ENCODE measurements at places on chromosomes 7 and 10.

DNA sequence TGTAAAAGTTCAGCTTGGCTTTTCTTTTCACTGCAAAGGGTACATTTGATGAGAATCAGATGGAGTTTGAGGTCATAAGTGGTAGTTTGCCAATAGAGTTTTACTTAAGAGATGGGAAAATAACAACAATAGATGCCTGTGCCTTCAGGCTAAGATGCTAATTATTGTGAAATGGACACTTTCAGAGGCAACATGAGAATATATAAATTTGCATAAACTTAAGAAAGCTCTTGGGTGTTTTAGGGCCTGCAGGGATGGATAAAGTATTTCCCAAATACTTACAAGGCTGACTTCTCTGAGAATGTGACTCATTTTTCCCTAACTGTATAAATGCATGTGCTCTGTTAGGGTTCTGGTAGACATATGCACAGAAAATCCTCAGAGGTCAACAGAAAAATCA lies 200.3 kb upstream of the SVIL start:
- DNase-seq = no peak

GRCh38 chr10:16856567-16856966 lies 39.3 kb upstream of the RSU1 start:
- no peak for DNase-seq

DNA sequence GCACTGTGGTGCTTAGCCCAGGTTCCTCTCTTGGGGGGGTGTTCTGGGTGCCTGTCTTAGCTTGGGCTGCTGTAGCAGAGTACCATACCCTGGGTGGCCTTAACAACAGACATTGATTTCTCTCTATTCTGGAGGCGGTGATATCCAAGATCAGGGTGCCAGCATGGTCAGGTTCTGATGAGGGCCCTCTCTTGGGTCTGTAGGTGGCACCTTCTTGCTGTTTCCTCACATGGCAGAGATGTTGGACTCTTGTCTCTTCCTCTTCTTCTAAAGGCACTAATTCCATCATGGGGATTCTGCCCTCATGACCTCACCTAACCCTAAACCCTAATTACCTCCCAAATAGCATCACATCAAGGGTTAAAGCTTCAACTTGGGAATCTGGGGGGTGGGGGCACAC lies 19.9 kb upstream of the CRHR2 start:
- DNase-seq = no peak

GRCh38 chr7:95397381-95397780 lies 1.2 kb upstream of the PON3 start:
- DNase-seq = no peak

DNA sequence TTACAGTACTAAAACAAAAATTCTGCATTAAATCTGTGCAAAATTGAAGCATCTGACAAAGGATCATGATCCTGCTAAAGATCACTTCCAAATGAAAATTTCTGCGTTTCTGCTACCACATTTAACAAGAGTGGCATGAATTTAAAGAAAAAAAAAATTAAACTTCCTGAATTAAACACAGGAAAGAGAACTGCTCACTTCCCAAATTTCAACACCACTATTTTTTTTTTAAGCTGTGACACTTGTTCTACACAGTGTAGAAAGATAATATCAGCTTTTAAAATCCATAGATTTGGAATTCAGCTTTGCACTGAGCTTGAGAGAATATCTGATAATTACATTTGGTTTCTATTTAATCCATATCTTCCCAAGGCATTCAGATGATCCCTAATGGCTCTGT lies 73.6 kb downstream of the EPC1 start:
- no peak for DNase-seq

DNA sequence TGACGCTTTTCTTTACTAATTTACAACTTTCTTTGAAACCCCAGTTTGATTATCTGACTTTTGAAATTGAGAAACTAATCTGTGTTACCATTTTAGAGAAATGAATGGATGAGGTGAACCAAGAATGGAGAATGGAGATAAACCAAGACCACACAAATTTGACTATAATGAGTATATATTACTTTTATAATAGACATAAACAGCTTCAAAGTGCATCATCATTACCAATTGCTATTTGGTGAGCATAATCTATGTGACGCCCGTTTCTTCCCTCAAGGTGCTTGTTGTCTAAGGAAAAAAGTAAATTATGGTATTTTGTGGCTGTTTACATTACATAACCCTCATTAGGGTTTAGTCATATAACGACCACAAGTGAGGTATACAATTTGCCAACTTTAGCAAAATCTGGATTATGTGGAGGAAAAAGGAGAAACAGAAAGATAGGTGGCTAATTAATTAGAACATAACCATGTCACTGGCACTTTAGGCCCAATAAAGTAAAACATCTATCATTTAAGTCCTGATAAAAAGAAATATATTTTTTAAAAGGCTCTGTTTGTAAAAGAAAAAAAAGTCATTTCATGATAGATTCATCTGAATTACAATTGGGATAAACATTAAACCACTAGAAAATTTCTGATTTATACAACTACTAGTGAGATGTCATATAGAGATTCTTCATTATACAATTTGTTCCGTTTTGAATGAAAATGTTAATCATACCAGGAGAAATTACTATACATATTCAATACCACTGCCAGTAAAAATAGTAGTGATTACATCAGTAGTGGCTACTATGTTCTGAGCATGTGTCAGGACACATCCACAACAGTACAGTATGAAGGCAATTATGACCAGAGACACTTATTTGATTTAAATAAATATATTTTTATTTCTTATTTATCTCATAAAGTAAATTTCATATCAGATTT lies 118.2 kb upstream of the FAM133B start:
- DNase-seq = no peak

- DNase-seq = no peak
Observed at GRCh38 chr10:47277352-47278151, 22.4 kb upstream of the GDF10 start.

GRCh38 chr10:5595095-5595494 lies 70.3 kb downstream of the CALML3 start:
- DNase-seq = no peak

- DNase-seq = no peak
Observed at GRCh38 chr7:29087840-29088170, 58.5 kb downstream of the CPVL start.

GRCh38 chr7:54339073-54339472 lies 203.1 kb upstream of the VSTM2A start:
- no peak for DNase-seq

DNA sequence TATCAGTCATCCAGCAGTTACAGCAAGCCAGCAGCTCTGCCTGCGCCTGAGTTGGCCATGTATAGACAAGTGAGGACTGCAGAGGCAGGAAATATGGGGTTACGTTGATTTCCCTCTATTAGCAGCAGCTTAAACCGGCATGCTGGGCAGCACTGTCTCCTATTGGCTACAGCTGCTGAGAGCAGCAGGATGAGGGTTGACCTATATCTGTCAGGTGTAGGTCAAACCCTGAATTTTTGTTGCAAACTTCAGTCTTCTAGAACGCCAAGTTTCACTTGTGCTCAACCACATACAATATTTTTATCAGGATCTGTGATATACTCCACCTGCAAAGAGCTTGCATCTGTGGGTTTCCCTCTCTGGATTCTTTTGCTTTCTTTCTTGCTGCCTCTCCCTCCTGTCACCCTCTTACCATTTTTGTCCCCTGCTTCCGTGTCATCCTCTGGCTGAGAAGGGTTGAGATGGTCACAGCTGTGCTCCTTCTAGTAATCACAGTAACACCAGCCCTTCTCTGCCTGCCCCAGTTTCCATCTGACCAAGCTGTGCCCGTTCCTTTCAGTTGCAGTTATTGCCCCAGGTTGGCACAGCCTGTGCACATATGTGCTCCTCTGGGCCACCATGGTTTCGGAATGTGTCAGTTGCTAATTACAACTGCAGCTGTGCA lies 23.8 kb upstream of the GLCCI1 start:
- DNase-seq = no peak

DNA sequence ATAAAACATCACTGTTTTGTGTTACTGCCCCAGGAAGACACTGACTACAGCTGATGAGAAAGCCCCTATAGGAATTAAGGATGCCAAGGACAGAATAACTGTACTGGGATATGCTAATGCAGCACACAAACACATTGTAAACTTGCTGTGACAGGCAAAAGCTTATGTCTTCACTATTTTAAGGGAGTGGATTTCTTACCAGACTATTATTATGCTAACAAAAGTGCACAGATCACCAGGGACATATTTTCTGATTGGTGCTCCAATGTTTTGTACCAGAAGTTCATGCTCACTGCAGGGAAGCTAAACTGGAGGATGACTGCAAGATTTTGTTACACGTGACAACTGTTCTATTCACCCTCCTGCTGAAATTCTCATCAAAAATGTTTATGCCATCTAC lies 48.1 kb upstream of the PTPN12 start:
- DNase-seq = no peak

DNA sequence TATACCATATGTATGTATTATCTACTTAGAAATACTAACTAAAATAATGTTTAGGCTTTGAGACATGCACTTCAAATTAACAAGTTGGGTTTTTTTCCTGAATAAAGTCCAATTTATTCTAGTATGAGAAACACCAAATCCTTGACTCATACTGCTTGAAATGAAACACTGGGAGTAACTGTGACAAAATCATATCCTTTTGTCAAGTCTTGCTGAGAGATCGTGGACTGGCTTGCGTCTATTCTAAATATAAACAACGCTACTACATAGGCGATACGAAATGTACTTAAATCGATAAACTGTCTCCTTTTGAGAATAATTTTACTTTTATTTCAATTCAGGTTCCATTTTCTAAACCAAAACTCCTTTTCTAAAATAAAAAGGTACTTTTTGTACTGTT lies 16.3 kb downstream of the SMURF1 start:
- DNase-seq = no peak

DNA sequence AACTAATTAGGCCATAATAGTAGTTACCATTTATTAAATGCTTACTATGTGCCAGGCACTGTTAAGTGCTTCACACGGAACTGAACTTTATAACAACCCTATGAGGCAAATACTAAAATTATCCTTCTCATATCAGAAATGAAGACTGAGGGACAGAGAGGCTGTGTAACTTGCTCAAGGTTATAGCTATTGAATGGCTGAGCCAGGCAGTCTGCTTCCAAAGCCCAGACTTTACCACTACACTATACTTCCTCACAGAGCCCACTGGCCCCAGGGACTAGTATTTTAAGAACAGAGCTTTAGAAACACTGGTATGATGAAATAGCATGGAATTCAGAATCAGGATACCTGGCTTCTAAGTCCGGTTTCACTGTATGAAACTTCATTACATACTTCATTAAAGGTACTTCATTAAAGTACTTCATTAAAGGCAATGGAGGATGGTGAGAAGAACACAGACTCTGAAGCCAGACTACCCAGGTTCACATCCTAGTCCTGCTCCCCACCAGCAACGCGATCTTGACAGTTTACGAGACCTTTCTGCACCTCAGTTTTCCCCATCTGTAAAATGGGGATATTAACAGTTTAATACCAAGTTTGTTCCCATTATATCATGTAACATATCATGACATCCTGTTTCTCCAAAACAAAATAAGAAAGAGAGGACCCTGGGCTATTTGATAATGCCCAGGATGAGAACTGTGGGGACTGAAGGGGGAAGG lies 19.6 kb downstream of the ANXA11 start:
- DNase-seq = no peak

GRCh38 chr7:75650681-75651080 lies 88.1 kb downstream of the HIP1 start:
- no peak for DNase-seq

DNA sequence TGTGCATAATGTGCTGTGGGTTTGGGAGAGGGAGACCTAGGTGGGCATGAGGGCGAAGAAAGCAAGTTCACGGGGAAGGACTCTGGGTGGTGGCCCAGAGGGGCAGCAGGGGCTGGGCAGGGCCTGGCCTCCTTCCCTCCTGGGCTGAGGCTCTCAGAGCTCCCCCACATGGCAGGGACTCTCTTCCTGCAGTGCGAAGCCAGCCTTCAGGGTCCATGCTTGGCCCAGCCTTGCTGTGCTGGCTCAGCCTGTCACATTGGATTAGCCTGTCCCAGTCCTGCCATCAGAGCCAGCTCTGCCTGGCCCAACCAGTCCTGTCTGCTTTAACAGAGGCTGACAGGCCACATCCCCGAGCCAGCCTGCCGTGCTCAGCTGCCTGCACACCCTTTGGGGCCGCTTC lies 20.4 kb upstream of the ZNF488 start:
- DNase-seq = no peak

DNA sequence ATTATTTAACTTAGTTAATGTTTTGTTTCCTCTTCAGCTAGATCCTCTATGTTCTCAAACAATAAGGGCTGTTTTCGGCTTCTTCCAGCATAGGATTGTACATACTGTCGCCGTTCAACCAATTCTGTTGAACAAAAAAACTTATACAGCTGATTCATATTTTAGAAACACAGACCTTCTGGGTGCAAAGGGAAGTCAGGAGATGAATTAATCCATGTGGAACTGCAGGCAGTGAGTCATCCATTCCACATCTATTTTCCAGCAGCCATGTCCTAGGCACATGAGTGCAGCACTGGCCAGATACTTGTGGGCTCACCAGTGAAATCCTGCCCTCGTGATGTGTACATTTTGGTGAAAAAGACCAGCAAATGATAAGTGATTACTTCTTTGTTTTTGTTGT lies 163.2 kb downstream of the JAZF1 start:
- no peak for DNase-seq

DNA sequence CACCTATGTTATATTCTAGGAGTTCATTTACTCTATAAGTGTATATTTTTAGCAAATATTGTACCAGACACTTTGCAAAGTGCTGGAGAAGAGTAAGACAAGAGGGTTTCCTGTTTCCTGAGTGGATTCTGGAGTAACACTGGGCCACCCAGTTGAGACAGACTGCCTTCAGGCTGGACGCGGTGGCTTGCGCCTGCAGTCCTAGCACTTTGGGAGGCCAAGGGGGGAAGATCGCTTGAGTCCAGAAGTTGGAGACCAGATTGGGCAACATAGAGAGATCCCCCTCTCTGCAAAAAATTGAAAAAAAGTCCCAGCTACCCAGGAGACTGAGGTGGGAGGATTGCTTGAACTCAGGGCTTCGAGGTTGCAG lies 772 bp upstream of the ZSCAN25 start:
- no peak for DNase-seq

- DNase-seq = no peak
Observed at GRCh38 chr10:96978621-96979154, 146.6 kb downstream of the LCOR start.

GRCh38 chr7:24036033-24036412 lies 248.0 kb upstream of the NPY start:
- no peak for DNase-seq

DNA sequence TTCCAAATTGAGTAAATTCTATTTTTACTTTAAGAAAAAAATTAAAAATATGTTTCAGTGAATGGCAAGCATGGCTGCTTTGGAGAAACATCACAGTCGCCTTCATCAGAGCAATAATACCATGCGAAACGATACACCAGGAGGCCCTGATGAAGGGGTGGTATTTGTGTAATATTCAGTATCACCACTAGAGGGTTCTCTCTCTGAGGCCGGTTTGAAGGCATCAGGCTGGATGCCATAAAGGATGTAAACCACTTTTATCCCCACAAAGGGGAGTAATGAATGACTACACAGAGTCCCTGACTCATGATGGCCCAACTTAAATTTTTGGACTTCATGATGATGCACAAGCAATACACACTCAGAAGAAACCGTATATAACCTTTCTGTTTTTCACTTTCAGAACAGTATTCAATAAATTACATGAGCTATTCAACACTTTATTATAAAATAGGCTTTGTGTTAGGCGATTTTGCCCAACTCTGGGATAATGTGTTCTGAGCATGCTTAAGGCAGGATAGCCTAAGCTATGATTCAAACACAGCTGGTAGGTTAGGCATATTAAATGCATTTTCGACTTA lies 95.5 kb downstream of the PPP1R17 start:
- no peak for DNase-seq
